Activated gamma-delta T cell treated with anti-CD3 and anti-CD28 coated beads, Interleukin-2, amount 50 U/mL, for 16 hours (primary cell): ENCODE measurements at places on chromosomes 13 and 19.
A peak's percentile ranks its signal among the peaks of the same experiment; 100 is the strongest.

DNA sequence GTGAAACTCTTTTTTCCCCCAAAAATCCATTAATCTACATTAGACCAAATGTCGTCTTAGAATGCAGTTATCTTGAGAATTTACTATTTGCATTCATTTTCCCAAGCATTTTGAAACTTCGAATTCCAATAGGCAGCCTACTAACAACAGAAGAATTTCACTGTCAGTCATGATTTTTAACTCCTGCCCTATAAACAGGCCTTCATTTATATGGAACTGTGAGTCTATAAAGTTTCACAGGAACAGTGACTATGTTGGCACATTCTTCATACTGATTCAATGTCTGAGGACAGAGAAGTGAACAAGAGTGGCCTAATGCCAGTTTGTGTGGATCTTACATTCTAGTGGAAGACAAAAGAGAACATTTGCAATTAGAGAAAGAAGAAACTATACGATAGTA is 198.0 kb downstream of the PCDH17 start:
- no peak for DNase-seq

DNA sequence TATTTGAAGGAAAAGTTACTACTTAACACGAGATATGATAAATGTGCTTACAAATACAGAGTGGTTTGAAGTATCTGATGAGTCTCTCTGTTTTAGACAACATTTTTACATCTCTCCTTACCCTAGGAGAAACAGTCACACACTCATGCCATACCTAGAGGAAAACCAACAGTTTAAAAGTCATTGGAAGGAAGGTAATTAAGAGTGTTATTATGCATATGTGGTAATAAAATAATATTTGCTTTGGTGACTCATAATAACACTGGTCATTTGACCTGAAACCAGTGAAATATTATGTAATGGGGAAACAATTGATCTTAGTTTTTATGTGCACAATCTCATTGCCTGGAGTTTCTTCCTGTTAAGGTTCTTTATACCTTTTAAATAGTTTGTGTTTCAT is 136.9 kb upstream of the SOX21 start:
- DNase-seq, result no peak

DNA sequence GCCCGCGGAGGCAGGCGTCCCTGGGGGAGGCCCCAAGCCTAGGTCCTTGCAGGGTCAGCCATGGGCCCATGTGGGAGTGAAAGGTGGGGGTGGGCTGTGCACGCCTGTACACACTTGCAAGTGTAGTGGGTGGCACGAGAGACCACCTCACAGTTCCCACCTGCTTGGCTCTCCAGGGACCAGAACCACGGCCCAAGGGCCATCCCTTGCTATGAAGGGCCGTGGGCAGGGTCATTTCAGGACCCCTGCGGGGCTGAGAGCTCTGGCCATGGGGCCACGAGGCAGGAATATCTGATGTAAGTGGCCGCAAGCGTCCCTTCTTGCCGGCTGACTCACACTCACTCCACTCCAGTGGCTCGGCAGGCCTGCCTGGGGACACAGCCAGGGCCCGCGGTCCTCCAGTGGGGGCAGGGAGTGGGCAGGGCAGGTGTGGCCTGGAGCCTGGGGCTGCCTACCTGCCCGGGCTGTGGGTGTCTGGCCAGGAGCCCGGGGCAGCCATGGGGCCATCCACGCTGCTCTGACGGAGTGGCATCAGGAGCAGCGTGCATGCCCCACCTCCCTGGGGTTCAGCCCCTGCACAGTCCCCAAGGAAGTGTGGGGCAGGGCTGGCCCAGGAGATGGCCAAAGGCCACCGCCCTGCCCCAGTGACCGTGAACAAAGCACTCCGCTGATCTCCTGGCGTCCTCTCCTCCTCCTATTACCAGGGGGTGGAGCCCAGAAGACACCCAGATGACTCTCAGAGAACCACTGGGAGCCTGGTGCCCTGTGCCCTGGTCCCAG is 8.6 kb upstream of the MKNK2 start:
- DNase-seq, result no peak

DNA sequence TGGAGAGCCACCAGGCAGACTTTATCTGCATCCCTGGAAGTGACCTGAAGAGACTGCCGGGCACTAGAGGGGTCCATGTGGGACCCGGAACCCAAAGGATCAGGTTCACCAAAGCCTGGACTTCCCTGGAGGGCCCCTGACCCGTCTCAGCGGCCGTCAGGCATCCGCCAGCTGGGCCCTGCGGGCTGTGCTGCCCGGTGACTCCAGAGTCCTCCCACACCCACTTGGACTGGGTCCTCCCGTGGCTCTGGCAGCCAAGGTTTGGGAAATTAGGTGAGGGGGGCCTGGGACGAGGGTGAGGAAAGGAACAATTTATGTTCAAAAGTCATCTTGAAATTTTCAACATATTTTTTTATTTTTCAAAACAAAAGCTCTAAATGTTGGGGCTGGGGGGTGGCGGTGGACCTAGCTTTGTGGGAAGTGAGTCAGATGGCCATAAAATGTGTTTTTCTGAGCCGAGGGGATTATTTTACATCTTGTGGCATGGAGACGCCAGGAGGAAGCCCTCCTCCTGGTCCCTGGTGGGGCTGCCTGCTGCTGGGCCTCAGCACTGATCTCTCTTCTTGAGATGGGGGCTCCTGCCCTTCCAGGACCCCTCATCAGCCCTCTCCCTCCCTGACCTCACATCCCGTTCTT is 20.2 kb downstream of the CEBPA start:
- no peak for DNase-seq

- DNase-seq, result no peak
Measured at GRCh38 chr19:11446652-11447301, 11.3 kb downstream of the PRKCSH start.

- no peak for DNase-seq
Measured at GRCh38 chr13:112443995-112444311, 67.8 kb downstream of the SPACA7 start.

- no peak for DNase-seq
Measured at GRCh38 chr19:47512183-47512947, 2.5 kb downstream of the NAPA start.

GRCh38 chr19:13150931-13151604 is 857 bp downstream of the IER2 start:
- no peak for DNase-seq

GRCh38 chr19:35828692-35829301 is 16.2 kb upstream of the PRODH2 start:
- DNase-seq, result no peak

GRCh38 chr19:17292301-17293074 is 10.7 kb downstream of the ABHD8 start:
- DNase-seq, result peak; percentile 66

DNA sequence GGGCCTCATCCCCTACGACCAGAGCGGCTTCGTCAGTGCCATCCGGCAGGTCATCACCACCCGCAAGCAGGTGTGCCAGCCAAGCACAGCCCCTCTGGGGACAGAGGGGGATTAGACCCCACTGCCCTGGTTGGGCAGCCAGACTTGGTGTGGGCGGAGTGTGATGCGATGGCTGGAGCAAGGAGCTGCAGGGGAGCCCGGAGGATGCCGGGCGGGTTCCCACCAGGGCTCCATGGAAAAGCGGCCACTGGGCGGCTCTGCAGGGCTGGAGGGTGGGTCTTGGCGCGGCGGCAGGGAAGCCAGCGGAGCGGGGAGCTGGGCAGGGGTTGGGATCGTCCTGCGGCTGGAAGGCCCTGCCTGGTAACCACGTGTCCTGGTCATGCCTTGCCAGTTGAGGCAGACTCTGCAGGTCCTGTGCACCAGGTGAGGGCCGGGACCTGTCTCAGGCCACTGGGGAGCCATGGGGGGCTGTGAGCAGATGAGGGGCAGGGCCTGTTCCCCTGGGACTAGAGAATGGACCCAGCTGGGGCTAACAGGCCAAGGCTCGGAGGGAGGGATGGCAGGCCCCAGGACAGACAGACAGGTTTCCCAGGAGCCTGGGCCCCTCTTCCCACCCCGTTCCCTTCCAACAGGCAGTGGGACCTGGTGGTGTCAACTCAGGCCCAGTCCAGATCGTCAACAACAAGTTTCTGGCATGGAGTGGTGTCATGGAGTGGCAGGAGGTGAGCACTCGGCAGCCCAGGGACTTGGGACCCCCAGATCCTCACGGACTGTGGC is 6.3 kb downstream of the PTOV1 start:
- no peak for DNase-seq

DNA sequence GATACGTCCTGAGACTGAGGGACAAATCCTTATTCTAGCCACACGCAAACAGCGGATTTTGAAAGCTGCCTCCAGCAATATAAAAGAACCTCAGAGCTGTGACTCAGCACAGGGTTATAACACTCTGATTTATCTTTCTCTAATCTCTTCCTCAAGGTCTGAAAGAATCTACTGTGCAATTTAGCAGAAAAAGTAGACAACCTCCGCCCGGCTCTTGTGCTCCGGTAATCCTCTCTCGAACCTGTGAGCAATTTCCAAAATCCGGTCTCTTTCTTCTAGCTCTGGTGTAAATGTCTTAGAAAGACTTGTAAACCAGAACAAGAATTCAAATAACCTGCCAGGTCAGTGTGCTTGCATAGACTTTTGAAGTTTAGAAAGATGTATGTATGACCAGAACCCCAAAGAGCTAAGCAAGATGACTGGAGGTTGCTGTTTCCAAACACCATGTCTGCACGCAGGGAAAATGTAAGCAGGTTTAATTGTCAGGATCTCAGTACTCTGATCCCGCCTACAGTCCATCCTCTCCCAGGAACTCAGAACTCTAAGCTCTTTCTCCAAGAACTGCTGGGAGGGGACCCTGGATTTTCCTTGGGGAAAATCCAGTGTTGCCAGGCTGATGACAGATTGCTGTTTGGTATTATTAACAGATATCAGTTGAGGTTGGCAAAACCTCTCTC is 338.1 kb downstream of the RFC3 start:
- DNase-seq, result no peak

DNA sequence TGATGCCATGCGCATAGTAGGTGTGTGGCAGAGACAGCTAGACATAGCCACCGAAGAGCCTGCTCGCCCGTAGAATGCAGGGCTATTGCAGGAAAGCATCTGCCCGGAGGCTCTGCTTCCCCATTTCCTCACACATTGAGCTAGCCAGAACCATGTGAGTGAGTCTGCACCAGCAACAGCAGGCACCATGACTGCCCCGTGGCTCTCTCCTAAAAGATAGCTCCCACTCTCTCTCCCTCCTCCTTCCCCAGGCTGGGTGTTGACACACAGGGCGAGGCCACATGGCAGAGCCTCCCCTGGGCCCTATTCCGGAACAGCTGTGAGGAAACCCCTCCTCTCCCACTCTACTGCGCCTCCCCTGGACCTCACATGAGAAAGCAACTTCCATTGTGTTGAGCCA is 52.3 kb upstream of the ATP12A start:
- no peak for DNase-seq

DNA sequence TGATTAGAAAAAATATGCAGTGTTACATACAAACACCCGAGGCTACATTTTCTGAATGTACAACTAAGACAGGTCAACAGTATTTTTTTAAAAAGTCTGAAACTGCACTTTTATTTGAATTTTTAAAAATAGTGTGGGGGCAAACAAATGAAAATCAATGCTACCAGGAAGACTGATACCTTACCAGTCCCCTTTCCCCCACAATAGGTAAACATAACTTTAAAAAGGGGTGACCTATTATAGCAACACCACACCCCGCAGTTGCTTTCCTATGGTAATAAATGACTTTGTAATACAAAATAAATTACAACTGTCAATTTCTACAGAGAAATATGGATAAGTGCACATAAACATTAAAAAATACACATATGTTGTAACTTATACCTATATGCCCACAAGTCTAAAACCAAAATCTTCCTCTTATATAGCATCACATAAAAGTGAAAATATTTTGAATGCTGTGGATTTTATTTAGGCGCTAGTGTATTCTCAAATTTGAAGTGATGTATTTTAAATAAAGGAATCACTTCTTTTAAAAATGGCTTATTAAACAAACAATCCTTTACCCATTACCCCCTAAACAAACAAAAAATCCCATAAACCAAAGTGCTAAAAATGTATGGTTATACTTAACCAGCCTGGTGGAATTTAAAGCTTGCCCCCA is 63.1 kb downstream of the KCNRG start:
- no peak for DNase-seq

DNA sequence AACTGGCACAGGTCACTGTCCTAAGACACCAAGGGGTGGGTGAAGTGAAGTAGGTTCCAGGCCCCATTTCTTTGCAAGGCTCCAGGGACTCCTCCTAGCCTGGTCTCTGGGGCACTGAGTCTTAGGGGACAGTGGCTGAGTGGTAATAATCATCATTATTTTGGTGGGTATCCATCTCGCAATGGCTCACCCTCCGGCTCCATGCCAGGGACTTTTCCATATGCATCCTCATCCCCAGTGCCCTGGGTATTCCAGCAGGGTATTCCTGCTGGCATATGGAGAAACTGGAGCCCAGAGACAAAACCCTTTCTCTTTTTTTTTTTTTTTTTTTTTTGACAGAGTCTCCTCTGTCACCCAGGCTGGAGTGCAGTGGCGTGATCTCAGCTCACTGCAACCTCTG is 2.5 kb downstream of the PDE4A start:
- no peak for DNase-seq

- DNase-seq, result no peak
Measured at GRCh38 chr13:22862478-22862877, 318.3 kb upstream of the SGCG start.

DNA sequence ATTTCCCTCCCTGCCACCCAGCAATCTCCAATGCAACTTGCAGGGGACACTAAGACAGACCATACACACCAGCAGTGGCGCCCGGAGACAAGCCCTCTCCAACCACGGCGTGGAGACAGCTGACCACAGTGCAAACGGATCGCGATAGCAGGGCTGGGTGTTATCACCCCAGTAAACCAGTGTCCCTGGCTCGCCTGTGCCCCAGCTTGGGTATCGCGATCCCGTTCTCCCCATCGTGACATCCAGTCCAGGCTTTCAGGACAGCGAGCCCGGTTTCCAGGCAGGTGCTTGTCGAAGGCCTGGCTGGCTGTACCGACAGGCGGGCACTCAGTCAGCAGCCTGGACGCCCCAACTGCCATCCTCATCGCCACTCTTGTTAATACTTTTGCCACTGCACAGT is 20.7 kb upstream of the NANOS2 start:
- no peak for DNase-seq

GRCh38 chr13:40595693-40596092 is 70.7 kb downstream of the FOXO1 start:
- no peak for DNase-seq

DNA sequence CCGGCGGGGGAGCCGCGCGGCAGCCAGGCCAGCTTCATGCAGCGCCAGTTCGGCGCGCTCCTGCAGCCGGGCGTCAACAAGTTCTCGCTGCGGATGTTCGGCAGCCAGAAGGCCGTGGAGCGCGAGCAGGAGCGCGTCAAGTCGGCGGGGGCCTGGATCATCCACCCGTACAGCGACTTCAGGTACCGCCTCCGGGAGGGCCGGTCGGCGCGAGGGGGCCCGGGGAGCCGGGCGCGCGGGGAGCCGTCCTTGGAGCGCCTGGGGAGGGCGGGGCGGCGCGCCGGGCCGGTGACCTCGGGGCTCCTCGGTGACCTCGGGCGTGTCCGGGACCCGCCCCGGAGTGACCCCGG is 690 bp downstream of the HCN2 start:
- DNase-seq, result no peak

GRCh38 chr19:10111405-10111811 is at the start of gene P2RY11:
Gene P2RY11, plus strand, starts transcription at chr19:10111693. Its CDS starts 29 bp downstream, at chr19:10111722.
- no peak for DNase-seq

GRCh38 chr19:7877249-7877836 is 3.2 kb upstream of the PRR36 start:
- DNase-seq, result no peak
